ENCODE measurements at places on chromosomes 1 and 21.

DNA sequence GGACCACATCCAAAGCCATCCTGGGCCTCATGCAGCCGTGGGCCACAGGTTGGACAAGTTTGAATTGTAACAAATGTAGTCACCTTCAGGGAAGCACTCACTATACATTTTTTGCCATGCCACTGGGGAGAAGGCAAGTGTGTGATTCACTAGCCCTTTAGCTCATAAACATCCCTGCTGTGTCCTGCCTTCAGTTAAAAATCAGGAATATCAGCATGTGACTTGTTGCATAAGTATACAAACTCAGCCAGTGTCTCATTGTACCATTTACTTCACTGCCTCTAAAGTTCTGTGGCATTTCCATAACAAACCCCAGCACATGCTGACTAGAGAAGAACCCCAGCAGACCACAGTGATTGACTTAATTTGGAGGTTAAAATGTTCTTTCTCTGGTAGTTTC is 142.0 kb upstream of the C1orf105 start:
- no peak for DNase-seq

DNA sequence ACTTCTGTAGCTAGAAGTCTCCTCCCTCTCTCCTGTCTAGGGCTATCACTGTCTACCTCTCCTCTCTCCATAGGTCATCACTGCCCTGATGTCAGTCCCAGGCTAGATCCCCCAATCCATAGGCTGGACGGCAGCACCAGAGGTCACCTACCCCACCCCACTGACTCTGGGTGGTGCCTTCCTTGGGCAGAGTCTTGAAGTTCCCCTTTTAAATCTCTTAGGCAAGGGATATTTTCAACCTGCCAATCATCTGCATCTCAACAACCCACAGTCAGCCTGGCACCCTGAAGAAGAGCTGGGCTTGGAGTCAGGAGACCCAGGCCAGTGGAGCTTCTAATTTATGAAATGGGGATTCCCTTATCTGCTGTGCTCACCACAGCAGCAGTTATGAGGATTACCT is 13.2 kb downstream of the MYBPH start:
- no peak for DNase-seq

DNA sequence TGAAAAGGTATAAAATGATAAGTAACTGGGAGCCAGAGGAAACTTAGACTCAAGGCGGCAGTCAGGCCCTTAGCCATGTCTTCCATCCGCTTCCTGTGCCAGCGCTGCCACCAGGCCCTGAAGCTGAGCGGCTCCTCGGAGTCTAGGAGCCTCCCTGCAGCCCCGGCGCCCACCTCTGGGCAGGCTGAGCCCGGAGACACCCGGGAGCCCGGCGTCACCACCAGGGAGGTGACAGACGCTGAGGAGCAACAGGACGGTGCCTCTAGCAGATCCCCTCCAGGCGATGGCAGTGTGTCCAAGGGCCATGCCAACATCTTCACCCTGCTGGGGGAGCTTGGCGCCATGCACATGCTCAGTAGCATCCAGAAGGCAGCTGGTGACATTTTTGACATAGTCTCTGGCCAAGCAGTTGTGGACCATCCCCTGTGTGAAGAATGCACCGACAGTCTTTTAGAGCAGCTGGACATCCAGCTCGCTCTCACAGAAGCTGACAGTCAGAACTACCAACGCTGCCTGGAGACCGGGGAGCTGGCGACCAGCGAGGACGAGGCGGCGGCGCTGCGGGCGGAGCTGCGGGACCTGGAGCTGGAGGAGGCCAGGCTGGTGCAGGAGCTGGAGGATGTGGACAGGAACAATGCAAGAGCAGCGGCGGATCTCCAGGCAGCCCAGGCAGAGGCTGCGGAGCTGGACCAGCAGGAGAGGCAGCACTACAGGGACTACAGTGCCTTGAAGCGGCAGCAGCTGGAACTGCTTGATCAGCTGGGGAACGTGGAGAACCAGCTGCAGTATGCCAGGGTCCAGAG is at the start of gene BECN2:
TSS of gene BECN2 (plus strand) at position 76 of the 803 bp plus-strand sequence. CDS start at position 76, 0 bp downstream.
- no peak for DNase-seq

- no peak for DNase-seq
Observed at GRCh38 chr21:37153196-37153934, 80.3 kb downstream of the TTC3 start.

- DNase-seq = no peak
Observed at GRCh38 chr1:147434921-147435320, 106.4 kb upstream of the BCL9 start.
